CD8-positive, alpha-beta T cell (primary cell): ENCODE measurements at places on chromosomes 7 and 10.

GRCh38 chr7:29063872-29064271, 82.5 kb downstream of the CPVL start:
- no peak for DNase-seq

- no peak for DNase-seq
Measured at GRCh38 chr7:141144921-141145629, 71.2 kb downstream of the TMEM178B start.

DNA sequence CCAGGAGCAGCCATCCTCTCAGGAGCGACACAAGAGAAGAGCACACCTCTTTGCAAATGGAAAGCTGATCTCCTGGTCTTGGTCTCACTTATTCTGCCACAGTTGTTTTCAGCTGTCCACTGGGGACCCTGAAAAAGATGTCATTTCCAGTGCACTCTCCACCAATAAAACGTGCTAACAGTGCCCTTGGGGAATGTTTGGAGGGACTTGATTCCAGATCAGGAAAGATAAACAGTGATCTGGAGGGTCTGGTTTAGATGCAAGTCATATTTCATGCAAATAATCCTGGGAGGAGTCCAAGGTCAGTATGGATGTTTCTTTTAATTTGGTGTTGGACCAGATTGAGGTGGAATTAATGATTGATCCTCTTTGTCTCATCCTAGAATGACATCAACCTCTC, 185.0 kb downstream of the CREB5 start:
- no peak for DNase-seq

DNA sequence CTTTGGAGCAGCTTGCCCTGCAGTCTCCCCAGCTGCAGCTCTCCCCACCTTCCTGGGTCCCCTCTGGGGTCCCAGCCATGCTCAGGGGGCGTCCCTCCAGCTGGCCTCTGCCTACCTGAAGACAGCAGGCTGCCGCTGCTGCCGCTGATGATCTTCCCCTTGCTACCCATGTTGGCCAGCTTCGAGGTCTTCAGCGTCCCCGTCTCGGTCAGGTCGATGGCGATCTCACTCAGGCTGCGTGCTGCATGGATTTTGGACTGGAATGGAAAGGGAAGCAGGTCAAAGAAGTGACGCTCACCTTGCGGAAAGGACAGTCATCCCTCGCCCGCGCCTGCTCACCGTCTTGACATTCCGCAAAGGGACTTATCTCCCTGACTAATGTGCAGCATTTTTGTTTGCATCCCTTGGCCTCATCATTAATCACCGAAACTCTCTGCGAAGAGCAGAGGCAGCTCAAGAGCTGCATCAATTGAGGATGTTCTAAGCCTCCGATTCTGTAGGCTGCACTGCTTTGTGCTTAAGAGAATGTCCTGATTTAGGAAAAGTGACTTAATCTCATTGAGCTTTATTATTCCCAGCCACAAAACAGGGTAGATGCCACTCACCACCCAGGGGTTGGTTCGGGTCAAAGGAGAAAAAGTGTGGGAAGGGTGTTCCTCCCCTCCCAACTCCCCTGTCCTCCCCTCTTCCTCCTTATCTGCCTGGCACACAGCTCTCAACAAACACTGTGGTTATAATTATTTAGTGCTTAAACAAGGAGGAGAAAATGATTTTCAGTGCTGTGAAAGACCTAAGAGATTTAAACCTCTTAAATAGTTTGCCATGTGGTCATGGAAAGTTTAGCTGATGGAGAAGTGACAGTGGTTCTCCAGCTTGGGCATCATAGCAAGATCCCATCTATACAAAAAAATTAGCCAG, 107.3 kb downstream of the PRPF18 start:
- DNase-seq, result no peak

- no peak for DNase-seq
Measured at GRCh38 chr10:93542358-93542791, 24.1 kb upstream of the FFAR4 start.

DNA sequence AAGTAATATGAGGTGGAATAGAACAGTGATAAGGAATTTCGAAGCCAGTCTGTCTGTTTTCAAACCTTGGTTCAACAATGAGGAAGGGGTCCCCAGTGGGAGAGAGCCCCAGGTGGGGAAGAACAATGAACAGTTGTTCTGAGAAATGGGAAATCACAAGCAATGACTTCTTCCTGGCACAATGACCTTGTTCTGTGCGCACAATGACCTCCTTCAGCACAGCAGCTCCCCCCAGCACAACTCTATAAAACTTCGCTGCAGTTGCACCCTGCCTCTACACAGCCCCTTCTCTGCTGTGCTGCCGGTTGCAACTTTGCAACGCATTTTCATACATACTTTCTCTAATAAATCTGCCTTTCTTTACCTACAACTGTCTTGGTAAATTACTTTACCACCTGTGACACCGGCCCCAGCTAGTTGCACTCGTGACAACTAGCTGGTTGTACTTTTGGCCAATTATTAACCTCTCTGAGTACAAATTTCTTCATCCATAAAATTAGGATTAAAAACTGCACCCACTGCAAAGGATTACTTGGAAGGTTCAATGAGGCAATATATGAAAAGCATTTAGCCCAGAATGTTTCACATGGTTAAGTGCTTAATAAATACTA, 40.5 kb downstream of the ASB4 start:
- no peak for DNase-seq

DNA sequence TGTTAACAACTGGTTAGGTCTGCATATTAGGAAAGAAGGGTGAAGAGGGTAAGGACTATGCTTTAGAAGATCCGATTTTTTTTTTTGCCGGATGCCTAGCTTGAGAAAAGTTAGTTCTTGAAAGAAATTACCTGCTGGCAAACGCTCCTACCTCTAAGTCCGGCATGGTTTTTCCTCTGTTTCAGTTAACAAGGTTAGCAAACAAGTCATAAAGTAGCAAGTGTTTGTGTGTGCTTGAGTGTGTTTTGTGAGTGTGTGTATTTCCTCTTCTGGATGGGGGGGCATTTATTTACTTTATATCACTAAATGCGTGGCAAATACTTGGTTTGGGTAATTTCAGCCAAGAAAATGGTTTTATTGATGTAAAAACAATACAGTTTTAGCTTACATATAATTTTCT, 195.6 kb downstream of the SUGCT start:
- DNase-seq, result no peak

- no peak for DNase-seq
Measured at GRCh38 chr10:116779076-116779687, 36.8 kb upstream of the HSPA12A start.

DNA sequence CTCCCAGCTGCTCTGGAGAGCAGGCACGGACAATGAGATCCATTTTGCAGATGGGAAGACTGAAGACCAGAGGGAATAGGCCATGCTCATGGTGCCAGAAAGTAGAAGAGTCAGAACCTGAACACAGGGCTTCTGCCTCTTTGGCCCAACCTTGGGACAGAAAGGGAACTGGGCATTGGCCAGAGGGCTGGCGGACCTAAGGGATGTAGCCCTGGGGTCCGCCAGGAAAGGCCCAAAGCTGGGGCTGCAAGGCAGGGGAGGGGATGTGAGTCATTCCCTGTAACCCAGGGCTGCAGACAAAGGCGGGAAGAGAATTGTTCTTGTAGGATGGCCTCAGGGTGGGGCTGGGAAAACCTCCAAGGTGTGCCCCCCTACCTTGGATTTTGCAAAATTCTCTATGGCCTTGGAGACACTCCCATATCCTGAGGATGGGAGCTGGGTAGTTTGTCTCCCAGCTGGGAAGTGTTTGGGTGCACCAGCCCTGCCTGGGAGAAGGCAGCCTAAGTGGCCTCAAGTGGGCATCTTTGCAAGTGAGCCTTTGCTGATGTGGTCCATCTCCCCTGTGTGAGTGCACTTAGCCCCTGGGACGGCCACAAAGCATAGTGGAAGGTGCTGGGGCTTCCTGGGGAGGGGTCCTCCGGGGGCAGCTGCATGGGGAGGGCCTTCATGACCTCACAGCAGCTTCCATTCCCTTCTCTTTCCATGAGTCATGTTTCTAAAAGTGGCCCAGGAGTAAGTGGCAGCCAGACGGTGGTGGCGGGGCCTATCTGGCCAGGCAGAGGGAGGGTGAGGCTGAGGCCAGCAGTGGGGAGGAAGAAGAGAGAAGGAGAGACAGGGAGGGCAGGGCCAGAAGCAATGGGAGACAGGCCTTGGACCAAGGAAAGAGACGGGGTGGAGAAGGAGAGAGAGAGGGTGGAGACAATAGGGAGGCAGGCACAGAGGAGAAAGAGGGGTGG, 9.2 kb downstream of the AQP1 start:
- no peak for DNase-seq

DNA sequence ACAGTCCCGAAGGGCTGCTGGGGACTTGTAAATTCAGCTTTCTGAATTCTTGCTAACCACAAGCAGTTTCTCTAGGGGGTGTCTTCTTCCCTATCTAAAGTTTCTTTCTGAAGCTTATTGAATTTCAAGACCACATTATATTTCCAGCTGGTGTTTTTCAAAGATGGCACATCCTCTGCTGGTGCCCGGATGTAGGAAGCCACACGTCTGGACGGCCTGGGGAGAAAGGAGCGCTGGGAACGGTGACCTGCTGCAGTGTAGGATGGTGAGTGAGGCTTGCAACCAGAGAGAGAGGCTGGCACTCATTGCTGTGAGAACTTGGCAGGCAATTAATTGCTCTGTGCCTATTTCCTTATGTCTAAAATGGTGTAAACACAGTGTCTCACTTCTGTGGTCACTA, 776.4 kb downstream of the TYW1 start:
- DNase-seq, result no peak

GRCh38 chr10:47297866-47298540, 2.0 kb upstream of the GDF10 start:
- no peak for DNase-seq

- no peak for DNase-seq
Measured at GRCh38 chr10:110843796-110844616, 27.7 kb upstream of the PDCD4 start.

DNA sequence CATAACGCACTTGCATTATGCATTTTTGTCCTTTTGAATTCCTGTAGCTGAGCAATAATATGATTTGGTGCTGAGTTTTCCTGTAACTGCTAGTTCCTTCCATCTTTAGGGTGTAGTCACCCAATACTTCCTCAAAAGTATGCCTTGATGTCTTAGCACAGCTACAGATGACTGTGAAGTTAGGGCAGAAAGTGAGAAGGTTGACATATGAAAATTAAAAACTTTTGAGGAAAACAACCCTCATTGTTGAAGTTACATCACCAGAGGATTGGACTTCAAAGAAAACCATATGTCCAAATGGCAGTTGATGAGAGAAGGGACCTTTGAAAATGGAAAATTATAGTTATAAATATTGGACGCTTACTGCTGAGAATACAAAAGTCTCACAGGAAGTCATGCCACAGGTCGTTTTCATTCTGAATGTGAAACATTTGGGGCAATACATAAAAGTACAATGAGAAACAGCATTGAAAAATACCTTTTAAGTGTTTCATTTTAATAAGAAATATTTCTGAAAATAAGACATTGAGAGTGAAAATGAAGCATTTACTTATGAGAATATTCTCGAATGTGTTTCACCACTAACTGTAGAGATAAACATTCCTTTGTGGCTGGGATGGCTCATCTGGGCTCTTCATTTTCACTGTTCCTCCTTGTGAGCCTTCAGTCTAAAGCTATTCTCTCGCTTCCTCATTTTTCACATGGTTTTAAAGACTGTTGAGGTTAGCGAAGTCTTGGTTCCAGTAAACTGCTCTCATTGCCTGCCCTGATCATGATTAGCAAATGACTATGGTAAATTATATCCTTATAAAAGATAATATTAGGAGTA, 61.4 kb upstream of the NME8 start:
- no peak for DNase-seq

DNA sequence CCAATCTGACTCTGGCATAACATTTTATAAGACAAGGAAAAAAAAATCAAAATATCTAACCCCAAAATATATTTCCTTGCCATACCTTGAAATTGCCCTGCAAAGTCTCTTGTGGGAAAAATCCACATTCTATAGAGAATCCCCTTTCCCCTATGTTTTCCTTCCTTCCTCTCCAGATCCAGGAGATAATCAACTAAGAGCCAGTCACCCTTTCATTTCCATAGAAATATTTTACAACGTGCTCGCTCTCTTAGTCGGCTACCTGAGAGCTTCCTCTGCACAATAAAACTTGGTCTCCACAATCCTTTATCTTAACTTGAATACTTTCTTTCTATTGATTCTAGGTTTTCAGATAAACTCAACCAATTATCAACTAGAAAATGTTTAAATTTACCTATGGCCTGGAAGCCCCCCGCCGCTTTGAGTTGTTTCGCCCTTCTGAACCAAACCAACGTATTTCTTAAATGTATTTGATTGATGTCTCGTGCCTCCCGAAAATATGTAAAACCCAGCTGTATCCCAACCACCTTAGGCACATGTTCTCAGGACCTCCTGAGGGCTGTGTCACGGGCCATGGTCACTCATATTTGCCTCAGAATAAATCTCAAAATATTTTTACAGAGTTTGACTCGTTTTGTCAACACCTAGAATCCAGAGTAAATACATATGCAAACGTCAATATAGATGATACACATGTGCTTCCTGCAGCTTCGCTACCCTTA, 869 bp downstream of the PSAP start:
- no peak for DNase-seq

DNA sequence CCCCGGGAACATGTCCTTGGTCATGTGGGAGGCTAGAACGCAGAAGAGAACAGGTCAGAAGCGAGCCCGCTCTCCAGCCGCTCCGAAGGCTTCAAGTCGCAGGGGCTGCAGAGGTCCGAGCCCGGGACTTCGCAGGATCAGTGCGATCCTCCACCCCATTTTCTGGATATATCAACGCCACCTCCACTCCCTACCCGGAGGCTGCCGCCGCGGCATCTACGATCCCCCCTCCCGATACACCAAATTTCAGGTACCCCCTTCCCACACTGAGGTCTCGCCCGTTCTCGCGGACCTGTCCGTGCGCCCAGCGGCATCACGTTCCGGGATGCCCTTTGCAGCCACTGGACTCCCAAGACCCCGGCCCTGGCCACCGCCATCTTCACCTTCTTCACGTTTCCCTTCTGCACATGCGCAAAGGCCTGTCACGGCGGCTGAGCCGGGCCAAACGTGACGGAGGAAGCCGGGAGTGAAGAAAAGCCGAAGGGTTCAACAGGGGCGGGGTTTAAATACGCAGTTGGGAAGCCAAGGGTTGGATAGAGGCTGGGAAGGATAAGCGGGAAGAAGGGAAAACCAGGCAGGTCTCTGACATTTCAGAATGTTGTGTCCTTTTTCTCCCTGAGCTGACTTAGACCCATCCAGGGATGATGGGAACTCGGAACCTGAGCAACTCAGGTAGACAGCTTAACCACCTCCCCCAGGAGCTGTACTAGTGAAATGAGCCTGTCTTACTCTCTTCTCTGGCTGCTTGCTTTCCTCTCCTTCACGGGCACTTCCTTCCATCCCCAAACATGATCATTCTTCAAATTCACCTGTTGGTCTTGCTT, at the start of gene NDUFB8:
Gene NDUFB8, minus strand, starts transcription at position 397 of the 824 bp plus-strand sequence. Its CDS starts 20 bp downstream, at position 377.
- peak; percentile 87 for DNase-seq

- DNase-seq, result no peak
Measured at GRCh38 chr7:85038466-85038865, 148.4 kb downstream of the SEMA3D start.

DNA sequence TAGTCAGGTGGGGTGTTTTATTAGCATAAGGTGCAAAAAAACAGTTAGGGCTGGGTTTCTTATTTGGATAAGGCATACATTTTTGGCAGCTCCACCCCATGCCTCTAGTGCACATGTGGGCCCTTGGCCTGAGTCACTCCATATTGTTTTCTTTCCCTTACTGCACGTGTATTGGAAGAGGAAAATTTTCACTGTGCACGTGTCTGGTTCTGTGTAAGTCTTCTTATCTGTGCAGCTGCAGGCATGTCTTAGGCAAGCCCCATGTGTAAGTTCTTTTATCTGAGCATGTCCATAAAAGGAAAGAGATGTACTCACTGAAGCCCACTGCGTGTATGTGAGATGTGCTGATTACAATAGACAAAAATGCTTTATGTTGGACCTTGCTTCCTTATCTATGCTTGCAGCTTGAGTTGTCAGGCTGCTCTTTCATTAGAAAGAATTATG, 540.3 kb upstream of the IGFBP3 start:
- no peak for DNase-seq
